ENCODE measurements at places on chromosomes 7 and 10.

DNA sequence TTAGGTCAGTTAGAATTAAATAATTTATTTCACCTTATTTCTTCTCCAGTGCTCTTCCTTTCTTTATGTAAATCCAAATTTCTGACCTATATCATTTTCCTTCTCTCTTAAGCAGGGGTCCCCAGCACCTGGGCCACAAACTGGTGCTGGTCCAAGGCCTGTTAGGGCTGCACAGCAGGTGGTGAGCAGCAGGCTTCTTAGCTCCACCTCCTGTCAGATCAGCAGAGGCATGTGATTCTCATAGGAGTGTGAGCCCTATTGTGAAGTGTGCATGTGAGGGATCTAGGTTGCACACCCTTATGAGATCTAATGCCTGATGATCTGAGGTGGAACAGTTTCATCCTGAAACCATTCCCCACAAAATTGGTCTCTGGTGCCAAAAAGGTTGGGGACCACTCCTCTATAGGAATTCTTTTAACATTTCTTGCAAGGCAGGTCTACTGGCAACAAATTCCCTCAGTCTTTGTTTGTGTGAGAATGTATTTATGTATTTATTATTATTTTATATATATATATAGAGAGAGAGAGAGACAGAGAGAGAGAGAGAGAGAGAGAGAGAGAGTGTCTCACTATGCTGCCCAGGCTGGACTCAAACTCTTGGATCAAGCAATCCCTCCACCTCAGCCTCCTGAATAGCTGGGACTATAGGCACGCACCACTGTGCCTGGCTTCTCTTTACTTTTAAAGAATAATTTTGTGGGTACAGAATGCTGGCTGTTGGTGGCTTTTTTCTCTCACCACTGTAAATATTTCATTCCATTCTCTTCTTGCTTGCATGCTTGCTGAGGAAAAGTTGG lies 4.3 kb upstream of the ABCC2 start:
- no peak for DNase-seq

DNA sequence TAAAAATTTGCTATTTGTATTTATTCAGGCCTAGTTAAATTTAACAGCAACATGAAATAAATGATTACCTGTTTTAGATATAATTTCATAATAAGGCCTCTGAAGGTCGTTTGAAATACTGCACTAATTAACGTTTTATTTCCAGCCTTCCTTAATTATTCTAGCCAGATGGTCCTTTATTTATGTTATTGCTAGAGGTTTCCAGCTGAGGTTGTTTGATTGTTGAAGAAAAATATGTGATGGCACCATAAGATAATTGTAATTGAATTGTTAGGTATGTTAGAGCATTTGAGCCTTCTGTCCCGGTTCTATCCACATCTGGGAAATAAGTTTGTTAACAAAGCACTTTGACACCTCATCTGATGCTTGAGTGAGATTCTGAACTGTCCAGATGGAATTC lies 556.1 kb downstream of the ATRNL1 start:
- no peak for DNase-seq

DNA sequence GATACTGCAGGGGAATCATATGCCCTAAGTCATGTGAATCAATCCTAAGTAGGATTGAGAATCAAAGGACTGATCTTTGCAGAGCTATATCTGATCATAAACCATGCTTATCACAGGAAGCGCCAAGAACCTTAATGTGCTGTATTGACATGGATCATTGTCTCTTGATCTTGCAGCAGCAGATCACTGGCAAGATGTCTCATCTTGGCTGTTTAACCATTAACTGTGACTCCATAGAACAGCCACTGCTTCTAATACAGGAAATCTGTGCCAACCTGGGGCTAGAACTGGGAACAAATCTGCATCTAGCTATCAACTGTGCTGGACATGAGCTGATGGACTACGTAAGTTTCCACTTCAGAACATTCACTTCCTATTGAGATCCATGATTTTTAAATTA lies 21.6 kb downstream of the ENO4 start:
- DNase-seq, result no peak

- no peak for DNase-seq
Observed at GRCh38 chr10:97737770-97738265, 890 bp downstream of the ZFYVE27 start.

- DNase-seq, result no peak
Observed at GRCh38 chr7:137381045-137381444, 37.5 kb upstream of the PTN start.

GRCh38 chr10:17527514-17528146 lies 73.2 kb upstream of the ST8SIA6 start:
- peak; percentile 40 for DNase-seq

GRCh38 chr10:128063736-128064107 lies 62.5 kb downstream of the MKI67 start:
- DNase-seq, result no peak

DNA sequence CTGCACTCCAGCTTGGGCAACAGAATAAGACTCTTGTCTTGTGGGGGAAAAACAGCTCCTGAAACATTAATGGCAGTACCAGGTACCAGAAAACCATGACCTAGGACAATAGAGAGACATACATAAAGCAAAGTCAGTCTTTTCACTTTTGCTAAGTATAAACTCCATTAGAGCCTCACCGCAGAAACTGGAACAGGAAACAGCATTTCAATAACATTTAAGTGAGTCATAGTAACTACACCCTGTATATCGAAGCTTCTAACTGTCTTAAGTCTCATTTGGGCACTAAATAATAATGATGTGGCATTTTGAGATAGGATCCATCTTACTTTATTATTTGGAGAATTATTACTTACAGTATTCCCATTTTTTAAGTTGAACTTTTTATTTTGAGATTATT lies 517.8 kb upstream of the CELF2 start:
- DNase-seq, result no peak

DNA sequence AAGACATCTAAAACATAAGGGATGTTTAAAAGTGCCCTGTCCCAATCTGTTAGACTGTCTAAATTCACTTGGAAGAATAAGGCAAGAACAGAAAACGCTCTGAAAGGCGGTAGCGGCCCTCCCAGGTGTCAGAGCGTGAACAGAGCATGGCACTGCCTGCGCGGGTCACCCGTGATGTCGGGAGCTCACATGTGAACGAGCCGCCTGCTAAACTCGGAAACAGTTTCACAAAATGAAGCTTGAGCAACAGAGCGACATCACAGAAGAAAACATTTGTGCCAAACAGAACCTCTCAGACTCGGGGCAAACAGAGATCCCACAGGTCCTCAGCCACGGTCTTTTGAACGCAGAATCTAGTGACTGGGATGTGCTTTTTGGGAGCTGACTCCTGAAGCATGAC lies 12.8 kb downstream of the BRI3 start:
- no peak for DNase-seq

GRCh38 chr10:24404567-24404966 lies 195.6 kb downstream of the KIAA1217 start:
- no peak for DNase-seq

DNA sequence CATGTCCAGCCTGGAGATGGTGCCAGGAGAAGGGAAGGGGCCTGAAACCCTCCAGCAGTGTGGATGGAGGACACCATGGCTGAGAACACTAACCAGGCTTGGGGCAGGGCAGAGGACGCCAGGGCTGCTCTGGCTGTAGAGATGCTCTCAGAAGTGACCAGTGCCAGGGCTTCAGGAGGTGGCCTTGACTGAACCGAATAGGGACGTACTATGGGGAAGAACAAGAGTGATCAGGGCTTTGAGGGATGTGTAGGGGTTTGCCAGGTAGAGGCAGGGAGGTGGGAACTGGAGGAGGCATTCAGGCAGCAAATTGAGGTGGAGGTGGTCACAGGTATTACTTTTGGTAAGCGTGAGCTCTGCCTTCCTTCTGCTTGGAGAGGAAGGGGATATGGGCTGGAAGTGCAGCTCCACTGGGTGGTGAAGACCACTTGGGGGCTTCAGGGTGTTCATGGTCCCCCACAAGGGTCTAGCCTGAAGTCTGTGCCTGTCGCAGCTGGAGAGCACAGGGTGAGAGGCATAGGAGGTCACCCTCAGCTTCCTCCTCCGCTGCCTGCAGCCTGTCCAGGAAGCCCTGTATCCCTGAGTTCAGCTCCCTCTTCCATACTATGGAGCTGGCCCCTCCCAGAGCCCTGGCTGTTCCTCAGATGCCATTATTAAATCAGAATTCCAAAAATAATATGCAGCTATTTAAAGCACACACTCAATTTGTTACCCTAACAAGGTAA lies 27.8 kb downstream of the ADCY1 start:
- no peak for DNase-seq

GRCh38 chr10:52232561-52233350 lies 81.3 kb upstream of the DKK1 start:
- peak; percentile 5 for DNase-seq

DNA sequence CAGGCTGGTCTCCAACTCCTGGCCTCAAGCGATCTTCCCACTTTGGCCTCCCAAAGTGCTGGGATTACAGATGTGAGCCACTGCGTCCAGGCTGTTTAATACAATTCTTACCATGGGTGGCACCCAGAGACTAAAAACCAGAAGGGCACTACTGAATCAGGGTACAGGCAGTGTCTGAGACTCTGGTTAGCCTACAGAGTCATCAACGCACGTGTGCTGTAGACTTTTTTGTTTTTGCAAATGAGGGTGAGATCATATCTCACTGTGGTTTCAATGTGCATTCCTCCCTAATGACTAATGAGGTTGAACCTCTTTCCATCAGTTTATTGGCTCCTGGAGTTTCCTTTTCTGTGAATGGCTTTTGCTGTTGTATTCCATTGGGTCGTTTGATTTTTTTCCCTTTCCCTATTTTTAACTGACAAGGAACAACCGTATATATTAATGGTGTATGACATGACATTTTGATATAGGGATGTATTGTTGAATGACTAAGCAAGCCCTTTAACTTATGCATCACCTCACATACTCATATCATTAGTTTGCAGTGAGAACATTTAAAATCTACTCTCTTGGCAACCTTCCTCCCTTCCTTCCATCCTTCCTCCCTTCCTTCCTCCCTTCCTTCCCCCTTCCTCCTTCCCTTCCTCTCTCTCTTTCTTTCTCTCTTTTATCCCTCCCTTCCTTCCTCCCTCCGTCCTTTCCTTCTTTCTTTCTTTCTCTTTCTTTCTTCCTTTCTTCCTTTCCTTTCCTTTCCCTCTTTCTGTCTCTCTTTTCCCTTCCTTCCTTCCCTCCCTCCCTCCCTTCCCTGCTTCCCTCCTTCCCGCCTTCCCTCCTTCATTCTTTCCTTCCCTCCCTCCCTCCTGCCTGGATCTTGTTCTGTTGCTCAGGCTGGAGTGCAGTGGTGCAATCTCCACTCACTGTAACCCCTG lies 9.3 kb upstream of the TMEM270 start:
- peak; percentile 78 for DNase-seq

DNA sequence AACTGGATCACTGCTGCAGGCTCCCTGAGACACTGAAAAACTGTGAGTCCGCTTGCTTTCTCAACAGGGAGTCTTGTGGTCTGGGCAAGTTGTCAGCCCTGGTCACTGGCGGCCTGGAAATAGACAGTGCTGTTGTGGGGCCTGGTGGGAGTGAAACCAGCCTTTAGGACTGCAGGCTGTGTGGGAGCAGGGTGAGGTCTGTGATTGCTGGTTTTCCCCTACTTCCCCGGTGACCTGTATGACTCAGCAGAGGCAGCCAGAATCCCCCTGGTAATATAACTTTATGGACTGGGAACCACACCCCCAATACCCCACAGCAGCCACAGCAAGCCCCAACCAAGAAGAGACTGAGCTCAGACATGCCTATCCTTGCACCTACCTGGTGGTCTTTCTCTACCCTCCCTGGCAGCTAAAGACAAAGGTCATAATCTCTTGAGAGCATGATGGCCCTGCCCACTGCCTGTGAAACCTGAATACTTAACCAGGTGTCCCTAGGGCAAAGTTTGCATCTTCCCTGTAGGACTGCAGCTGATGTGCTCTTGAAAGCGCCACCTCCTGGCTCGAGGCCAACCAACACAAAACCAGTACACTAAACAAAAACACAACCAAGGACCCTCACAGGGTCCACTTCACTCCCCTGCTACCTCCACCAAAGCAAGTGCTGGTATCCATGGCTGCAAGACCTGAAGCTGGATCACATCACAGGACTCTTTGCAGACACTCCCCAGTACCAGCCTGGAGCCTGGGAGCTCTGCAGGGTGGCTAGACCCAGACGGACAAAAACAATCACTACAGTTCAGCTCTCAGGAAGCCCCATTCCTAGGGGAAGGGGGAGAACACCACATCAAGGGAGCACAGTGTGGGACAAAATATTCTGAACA lies 7.2 kb upstream of the ADAM22 start:
- peak; percentile 65 for DNase-seq

DNA sequence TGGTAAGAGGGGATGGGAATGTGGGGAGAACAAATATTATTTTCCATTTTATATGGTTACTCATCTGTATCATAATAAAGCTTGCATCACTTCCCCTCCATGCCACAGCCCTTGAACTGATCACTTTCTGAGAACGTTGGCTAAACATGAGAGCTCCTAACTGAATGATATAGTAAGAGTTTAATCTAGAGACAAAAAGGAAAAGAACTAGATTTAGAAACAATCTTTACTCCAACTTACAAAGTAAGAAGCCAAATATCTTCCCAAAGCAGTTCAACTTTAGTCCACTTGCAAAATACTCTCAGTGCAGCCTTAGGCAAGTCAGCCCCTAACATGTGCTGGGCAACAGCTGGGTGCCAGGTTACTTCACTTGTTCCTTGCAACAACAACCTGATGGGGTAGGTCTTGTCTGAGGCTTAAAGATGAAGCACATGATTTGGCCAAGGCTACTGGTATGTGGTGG lies 20.3 kb downstream of the SMURF1 start:
- peak; percentile 43 for DNase-seq

DNA sequence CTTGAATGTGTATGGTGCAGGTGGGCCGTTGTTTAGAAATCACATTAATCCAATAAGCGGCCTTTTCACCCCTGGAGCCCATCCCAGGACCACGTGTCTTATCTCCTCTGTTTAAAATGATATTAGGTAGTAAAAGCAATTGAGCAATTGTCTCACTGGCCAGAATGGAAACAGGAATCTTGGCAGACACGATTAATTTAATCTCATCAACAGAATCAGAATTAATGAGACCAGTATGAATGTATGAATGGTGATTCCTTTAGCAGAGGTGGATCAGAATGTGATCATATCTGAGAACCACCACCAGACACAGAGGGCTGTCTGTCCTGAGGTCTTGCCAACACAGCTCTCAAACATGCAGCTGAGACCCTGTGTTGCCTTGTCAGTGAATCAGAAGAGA lies 1591.4 kb downstream of the REEP3 start:
- no peak for DNase-seq

GRCh38 chr7:117008886-117009531 lies 55.7 kb downstream of the ST7 start:
- peak; percentile 87 for DNase-seq
